HAP-1 (cell line): ENCODE measurements at places on chromosomes 7 and 10.

- no peak for DNase-seq
Observed at GRCh38 chr10:12822126-12822892, 179.2 kb downstream of the CCDC3 start.

GRCh38 chr7:158258411-158259130 is 329.1 kb downstream of the PTPRN2 start:
- DNase-seq, result no peak

GRCh38 chr7:44217223-44217714 is 16.5 kb downstream of the YKT6 start:
- DNase-seq, result no peak

GRCh38 chr7:112981966-112982365 is 104.7 kb downstream of the GPR85 start:
- DNase-seq, result no peak

DNA sequence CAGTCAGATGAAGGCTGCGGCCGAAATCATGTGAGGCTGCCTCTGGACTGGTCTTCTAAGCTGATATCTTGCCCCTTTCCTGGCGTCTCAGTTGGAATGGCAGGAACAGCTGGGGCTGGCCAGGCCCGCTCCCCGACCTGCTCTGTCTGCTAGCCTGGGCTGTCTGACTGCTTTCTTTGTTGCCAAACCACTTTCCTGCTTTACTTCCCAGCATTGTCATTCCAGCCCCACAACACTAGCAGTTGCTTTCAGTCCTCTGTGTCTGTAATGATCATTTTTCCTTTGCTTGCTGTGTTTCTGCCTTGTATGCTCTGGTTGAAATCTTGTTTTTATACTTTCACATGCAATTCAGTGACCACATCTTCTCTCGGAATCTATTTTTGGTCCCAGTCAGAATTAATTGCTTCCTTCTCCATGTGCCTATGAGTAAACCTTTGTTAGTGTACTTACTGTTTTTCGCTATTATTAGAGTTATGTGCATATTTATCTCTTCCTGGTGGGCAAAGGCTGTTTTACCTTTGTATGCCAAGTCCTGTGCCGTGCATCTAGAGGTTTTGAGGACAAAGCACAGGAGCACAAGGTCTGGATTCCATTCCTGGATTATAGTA is 21.6 kb downstream of the PRPF18 start:
- no peak for DNase-seq

GRCh38 chr7:143255564-143255963 is 7.7 kb upstream of the GSTK1 start:
- no peak for DNase-seq

- no peak for DNase-seq
Observed at GRCh38 chr7:81583882-81584533, 185.8 kb downstream of the HGF start.
